Stimulated activated CD4-positive, alpha-beta T cell treated with anti-CD3 and anti-CD28 coated beads, Interleukin-1b, Interleukin-23, amount 100 ng/mL, for 24 hours (primary cell): ENCODE measurements at places on chromosomes 12 and 14.

DNA sequence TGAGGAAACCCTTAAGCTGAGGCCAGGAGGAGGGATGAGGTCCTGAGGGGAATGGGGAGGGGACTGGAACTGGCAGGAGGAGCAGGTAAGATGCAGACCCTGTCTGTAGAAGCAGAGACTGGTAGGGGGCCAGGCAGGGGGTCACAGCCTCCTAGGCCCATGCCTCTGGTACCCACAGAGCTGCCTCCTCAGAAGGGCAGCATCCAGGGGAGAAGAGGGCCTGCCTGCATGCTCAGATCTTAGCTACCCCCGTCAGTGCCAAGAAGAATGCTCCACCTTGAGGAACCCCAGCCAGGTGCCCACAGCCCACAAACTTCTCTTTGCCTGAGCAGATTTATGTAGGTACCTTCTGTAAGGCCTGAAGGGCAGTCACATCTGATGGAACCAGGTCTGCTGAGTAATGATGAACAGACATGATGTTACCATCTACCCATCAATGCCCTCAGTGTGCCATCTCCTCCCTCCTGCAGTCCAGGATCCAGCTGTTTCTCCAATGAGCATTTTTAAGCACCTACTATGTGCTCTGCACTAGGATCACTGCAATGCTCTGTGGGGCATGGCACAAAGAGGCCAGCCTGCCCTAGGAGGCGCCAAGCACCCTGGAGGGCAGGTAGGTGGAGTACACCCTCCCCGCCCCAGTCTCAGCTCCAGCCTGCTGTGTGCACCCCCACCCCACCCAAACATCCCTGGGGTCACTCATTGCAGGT lies 24.8 kb upstream of the ZFP36L1 start:
- DNase-seq = no peak

DNA sequence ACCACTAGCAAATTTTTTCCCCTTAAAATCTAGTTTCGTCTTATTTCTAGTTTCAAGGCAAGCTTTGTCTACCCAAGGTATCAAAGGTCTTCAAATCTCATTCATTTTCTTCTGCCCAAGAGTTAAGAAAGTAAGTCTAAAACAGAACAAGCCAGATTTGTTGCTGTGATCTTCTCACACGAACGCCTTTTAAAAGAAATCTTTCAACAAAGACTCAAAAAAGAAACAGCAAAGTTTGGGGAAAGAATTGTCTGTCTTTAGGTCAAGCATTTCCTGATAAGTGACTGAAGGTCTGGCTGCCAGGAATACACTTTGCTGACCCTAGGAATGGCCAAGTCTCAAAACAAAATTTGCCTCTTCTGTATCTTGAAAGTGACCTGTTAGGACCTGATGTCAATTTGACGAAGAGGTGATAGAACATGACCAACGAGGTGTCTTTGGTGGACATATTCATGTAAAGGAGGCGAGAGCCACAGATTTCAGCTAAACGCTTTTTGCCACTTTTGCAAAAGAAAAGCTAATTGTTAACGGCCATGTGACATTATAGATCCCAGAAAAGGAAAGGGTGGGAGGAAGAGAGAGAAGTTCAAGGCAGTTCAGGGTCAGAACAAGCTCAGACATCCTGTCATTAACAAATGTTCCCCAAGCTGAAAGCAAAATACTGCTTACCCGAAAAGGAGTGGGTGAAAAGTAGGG lies 1.7 kb downstream of the CDK17 start:
- no peak for DNase-seq

DNA sequence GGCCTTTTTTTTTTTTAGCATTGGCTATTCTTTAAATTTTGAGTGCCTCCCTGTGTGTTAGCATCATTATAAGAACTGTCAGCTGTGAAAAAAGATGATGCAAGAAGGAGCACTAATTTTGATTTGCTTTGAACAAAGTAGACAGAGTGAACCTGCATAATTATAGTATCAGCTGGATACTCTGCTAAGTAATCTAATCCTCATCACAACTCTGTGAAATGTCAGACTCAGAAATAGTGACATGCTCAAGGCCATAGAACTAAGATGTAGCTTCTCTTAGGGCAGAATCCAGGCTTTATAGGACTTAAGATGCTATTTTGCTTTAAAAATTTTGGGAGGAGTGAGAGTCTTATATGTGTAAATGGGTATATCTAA lies 31.9 kb downstream of the FBXO34 start:
- no peak for DNase-seq

GRCh38 chr14:26522967-26523366 lies 74.9 kb downstream of the NOVA1 start:
- no peak for DNase-seq
